CD4-positive, alpha-beta T cell treated with Interleukin-21 for 1 hour (primary cell): ENCODE measurements at places on chromosomes 16 and 17.

DNA sequence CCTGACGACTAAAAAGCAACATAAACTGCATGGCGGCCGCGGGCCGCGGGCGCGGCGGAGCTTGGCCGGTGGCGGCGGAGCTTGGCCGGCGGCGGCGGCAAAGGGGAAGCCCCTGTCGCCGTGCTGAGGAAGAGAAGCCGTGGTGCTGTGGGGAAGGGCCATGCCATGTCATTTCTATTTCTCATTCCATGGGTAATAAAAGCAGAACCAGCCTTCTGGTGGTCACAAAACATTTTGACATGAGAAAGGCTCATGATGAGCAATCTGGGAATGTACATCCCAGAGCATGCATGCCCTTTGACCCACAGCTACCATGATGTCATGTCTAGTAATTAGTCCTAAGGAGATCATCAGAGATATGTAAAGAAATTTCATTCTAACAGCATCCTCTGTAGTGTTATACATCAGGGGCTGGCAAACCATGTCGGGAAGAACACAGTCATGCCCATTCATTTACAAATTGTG lies 23.9 kb upstream of the HEATR6 start:
- DNase-seq, result peak; percentile 27

DNA sequence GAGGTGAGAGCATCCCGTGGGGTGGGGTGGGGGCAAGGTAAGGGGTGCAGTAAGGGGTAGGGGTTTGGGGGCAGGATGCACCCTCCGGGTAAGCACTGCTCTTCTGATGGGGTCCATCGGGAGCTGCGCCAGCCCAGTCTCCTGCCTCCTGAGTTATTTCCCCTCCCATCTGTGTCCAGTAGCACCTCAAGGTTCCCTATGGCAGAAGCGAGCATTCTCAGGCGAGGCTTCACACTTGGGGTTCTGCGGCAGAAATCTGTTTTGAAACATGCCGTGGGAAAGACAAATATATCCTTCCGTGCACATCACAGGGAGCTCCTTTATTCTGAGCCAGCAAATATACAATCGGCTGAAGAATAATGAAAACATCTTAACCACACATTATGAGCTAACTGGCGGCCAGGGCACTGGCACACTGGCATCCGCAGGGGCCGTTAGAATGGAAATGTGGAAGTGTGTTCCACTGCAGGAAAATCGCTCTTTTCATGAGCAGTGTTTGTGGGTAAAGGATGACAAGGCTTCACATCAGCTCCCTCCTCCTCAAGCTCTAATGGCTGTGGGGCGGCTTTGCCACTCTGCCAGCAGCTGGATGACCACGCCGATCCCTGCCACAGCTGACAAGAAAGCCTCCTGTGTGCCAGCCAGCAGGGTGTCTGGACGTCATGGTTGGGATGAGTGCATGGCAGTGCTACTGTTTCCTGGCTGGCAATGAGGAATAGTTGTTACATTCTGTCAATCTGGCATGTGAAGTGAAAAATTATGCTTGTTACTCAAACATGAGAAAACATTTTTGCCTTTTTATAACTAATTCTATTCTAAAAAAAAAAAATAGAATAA lies 20.0 kb downstream of the MTHFSD start:
- no peak for DNase-seq

DNA sequence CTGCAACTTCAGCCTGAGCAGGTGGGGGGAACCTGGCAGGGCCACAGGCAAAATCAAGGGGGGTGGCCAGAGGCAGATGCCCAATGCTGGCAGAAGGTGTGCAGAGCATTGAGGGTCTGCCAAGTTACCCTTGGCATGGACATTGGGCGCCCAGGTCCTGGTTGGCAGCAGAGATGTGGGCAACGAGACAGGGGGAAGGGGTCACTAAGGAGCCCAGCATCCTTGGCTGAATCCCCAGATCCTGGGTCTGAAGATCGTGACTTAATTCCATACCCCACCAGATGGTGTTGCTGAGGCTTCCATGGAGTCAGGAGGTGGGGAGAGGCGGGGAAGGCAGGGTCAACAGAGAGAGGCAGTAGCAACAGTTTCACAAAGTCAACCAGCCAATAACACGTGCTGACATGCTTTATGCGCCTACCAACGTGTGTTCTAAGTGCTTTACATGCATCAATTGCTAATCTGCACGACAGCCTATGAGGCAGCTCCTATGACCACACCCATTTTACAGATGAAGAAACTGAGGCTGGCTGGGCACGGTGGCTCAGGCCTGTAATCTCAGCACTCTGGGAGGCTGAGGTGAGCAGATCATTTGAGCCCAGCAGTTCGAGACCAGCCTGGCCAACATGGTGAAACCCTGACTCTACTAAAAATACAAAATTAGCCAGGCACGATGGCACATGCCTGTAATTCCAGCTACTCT lies 83.3 kb downstream of the GSG1L start:
- DNase-seq, result no peak

DNA sequence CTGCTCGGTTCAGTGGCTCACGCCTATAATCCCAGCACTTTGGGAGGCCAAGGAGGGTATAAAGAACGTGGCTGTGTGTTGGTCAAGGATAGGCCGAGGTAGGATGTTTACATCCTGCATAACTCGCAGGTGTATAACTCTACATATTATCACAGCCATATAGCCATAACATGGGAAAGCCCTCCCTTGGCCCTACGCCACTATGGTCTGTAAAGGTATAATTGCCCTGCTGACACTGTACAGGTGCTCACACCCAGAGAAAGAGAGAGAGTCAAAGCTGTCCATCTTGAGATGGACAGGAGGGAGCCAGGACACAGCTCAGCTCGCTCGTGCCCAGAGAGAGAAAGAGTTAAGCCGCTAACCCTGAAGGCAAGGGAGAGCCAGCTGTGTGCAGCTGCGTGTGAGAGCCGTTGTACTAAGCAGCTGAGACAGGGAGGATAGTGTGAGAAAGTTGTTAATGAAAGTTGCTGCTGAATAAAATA lies 30.4 kb upstream of the DHX8 start:
- no peak for DNase-seq

GRCh38 chr17:49013311-49014213 lies 16.4 kb downstream of the IGF2BP1 start:
- DNase-seq, result no peak

- no peak for DNase-seq
These were observed 7.8 kb downstream of the GAA start for GRCh38 chr17:80109066-80109660.

- no peak for DNase-seq
These were observed 23.5 kb downstream of the CACNG5 start for GRCh38 chr17:66858226-66859083.
